Anterior cingulate cortex (tissue), 58 donors: ENCODE measurements at places on chromosomes 11 and 22.

GRCh38 chr11:48109046-48109666 is 107.5 kb upstream of the OR4B1 start:
- no peak for DNase-seq

DNA sequence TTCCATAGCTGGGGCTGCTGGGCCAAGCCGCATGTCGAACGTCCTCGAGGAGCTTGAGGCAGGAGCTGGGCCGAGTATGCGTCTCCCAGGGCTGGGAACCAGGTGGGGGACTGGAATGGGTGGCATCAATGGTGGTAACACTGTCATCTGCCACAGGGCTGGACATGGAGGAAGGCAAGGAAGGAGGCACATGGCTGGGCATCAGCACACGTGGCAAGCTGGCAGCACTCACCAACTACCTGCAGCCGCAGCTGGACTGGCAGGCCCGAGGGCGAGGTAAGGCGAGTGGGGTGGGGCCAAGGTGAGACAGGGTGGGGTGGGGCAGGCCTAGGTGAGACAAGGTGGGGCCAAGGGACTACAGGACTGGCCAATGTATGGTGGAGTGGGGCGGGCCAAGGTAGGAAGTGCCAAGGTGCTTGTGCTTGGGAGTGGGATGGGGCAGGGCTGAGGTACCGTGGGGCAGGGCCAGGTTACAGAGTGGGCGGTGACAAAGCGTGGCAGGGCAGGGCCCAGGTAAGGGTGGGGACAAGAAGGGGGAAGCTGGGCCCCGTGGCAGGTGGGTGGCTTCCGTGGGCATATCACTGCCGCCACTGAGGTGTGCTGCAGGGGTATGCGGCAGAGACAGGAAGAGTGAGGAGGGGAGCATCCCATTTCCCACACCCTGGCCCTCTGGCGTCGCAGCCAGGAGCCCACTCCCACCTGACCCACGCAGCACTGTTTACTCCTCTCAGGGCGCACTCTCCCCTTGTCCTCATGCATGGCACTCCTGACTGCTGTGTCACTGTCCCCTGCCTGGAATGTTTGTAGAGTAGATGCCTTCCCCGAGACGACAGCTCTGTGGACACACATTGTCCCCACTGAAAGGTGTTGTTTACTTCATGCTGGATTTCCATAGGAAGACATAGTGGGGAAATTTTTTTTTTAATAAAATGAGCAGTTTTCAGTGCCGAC is 27.5 kb upstream of the DGCR8 start:
- DNase-seq = no peak

DNA sequence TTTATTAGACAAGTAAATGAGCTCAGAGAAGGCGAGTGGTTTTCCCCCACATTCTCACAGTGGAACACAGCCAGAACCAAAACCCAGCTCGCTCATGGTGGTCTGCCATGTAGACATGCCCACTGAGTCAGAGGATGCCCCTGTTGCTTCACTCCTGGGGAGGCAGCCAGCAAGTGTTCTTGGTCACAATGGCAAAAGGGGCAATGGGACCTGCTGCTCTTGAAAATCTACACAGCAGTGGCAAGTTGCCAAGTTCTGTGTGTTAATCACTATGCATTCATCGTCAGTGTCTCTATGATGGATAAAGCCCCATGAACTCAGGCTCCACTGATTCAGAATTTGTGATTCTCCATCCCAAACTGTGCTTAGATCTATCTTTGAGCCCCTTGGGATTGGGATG is 64.7 kb upstream of the TBCEL start:
- no peak for DNase-seq

DNA sequence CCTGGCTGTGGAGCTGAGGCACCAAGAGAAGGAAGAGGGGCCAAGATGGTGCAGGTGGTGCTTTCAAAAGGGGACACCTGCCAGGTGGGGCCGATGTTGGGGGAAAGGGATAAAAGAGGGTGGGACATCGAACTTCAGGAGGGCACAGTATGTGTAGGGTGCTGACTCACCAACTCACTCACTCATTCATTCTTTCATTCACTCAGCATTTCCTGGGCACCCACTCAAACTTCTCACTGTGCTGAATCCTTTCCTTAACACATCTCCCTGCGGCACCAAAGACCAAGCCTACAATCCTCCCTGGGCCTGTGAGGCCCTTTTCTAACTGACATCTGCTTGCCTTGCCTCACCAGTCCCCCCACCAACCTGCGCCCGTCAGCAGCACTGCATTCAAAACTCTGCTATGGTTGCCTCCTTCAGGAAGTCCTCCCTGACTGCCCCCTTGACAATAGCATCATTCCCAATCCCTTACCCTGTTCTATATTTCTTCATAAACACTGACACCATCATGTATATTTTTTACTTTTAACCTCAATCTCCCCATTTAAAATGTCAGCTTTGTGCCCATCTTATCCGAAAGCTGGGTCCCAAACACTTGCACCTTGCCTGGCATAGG is 246.6 kb downstream of the MN1 start:
- DNase-seq = no peak

- DNase-seq = peak; percentile 63
These were observed at the start of gene BCR for GRCh38 chr22:23180301-23180892. Gene BCR (plus strand): TSS chr22:23180509. CDS start chr22:23180961, 452 bp downstream.

GRCh38 chr22:48053486-48053885 is 1291.0 kb downstream of the TBC1D22A start:
- DNase-seq = no peak

GRCh38 chr11:78773492-78773891 is 198.8 kb upstream of the NARS2 start:
- DNase-seq = no peak

DNA sequence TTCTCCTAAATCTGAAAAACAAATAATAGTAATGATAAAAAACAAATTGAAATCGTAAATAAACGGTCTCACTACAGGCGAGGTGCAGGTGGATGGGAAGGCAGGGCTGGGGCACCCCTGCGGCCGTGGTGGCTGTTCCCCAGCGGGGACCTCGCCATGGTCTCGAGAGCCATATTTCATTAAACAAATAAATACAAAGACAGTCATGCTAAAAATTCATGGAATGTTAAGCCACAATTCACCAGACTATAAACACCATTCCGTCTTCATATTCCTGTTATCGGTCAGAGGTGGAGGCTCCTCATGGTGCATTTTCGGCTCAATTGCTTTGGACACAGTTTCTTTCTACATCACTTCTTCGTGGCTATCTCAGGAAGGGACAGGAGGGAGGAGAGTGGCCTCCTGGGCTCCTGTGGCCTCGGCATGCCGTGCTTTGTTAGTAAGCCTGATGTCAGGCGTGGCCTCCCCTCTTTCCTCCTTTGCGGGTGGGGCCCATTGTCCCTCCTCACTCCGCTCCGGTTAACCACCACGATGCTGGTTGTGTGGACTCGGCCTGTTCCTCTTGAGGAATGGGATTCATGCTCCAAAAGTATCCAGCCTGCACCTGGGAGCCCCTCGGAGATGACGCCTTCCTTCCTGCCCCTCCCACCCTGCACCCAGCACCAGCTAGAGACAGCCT is 16.1 kb upstream of the BRSK2 start:
- DNase-seq = no peak

DNA sequence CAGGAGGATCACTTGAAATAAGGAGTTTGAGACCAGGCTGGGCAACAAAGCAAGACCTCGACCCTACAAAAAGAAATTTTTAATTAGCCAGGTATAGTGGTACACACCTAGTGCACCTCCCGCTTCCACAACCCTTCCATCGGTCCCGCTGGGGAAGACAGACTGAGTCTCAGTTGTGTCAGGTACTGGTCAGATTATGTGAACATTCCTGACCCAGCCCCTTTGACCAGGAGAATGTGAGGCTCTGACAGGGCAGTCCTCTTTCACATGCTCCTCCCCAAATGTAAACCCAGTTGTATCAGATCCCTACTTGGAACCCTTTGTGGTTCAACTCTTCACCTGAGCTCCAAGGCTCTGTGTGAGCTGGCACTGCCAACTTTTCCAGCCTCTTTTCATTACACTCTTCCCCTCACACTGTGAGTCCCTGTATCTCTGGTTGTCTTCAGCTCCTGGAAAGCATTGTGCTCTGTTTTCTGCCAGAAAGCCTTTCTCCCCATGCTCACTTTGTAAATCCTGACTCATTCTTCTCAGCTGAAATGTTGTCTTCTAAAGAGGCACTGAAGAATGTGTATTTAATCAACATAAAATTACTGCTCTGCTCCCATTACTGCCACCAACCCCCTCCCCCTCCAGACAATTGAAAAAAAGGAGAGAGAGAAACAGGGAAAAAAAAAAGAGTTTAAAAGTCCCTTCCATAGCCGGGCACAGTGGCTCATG is 2.1 kb upstream of the TTLL12 start:
- no peak for DNase-seq

- DNase-seq = no peak
These were observed 246.8 kb upstream of the KIRREL3 start for GRCh38 chr11:127247261-127247851.

GRCh38 chr22:25666308-25666707 is 75.7 kb upstream of the MYO18B start:
- no peak for DNase-seq

DNA sequence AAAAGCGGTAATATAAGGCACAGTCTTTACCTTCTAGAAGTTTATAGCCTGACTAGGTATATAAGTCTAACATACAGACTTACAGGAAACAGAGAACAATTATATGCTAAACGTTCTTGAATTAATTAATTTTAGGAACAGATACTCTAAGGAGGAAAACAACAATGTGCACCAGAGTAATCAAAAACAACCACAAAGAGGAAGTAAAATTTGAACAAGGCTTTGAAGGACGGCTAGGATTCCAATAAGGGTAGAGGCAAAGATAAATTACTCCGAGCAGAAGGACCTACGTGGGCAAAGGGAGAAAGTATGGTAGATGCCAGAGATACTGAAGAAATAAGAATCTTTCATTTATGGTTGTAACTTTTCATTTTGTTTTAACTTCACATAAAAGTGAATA is 54.4 kb downstream of the ENTHD1 start:
- DNase-seq = no peak

GRCh38 chr11:69122630-69123431 is 32.9 kb upstream of the SMIM38 start:
- DNase-seq = no peak

DNA sequence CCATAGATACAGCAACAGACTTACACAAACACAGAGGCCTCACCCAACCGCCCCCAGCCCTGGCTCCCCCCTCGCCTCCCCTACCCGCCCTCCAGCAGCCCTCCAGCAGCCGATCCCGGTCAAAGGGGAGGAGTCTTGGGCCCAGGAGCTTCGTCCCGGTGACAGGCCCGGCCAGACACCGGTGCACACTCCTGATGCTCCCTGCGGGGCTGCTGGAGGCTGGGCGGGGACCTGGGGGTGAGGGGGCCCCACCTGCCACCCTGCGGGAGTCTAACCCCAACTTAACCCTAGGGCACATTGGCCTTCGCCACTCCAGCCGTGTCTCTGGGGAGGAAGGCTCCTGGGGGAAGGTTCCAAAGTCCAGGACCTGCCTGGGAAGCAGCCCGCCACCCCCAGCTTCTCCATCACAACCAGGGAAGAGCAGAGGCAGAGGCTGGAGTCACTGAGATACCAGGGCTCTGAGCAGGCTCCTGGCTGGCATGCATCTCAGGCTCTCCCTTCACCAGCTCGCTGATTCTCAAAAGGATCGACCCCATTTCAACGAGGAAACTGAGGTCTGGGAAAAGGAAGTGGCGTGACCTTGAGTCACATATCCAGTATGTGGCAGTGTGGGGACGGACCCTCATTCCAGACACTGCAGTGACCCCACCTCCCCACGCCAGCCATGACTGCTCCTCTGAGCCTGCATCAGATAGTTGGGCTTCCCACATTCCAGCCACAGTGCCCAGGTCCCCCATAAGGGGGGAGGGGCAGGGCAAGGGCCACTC is 14.4 kb downstream of the BCL9L start:
- no peak for DNase-seq

DNA sequence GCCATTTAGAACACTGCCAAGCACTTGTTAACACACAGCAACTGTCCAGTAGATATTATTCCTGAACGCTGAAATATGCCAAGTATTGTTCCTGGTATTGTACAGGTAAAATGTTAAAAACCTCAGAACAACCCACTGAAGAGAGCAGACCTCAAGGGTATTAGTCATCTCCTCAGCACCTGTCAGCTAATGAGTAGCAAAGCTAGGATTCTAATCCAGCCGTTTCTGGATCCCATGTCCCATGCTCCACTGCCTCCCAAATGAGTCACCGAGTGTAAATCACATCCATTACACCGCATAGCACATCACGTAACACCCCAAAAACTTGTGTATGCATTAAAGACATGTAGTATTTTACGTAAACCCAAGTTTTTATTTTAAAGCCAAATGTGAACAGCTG is 705.4 kb upstream of the TENM4 start:
- no peak for DNase-seq

DNA sequence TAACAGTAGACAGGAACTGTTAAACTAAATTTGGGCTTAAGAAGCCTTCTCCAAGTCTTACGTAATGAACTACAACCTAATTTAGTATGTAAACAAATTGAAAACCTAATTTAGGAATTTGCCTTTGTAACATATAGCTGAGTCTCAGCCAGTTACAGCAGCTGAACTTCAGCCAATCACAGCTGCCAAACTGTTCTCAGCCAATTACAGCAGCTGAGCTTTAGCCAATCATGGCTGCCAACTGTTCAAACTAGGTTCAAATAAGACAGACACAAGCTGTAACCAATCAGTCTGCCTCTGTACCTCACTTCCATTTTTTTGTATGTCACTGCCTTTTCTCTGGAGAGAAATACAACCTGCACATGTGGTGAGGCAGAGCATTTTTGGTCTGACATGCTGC is 95.0 kb upstream of the CD44 start:
- DNase-seq = no peak

DNA sequence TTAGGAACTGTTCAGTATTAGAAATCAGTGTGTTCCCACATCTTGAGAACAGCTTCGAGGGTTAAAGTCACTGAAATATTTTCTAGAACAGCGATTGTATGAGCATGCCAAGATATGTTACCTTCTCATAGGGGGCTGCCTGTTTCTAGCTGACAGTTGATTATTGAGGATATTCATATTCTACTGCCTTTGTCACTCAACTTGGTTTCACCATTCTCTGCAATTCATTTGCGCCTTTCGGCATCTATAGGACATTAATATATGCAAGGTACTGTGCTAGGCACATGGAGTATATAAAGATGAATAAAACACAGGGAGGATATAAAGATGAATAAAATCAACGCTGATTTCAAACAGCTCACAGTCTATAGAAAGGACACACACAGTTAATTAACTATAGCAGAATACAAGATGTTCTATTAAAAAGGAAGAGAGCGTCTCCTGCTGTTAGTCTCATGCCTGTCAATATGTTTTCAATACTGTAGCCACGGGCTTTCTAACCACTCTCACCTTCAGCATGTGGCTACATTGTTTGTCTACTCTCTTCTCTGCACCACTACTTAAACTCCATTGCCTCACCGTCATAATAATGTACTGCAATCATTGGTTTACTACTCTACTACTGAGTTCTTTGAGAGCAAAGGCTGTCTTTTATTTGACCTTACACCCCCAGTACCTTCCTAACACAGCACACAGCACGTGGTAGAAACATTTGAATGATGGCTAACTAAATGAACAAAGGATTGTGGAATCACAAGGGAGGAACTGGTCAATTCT is 81.9 kb downstream of the RAB30 start:
- DNase-seq = no peak

GRCh38 chr11:96357794-96358193 is 14.8 kb upstream of the MAML2 start:
- DNase-seq = no peak
